ENCODE measurements at places on chromosomes 13 and 19.

DNA sequence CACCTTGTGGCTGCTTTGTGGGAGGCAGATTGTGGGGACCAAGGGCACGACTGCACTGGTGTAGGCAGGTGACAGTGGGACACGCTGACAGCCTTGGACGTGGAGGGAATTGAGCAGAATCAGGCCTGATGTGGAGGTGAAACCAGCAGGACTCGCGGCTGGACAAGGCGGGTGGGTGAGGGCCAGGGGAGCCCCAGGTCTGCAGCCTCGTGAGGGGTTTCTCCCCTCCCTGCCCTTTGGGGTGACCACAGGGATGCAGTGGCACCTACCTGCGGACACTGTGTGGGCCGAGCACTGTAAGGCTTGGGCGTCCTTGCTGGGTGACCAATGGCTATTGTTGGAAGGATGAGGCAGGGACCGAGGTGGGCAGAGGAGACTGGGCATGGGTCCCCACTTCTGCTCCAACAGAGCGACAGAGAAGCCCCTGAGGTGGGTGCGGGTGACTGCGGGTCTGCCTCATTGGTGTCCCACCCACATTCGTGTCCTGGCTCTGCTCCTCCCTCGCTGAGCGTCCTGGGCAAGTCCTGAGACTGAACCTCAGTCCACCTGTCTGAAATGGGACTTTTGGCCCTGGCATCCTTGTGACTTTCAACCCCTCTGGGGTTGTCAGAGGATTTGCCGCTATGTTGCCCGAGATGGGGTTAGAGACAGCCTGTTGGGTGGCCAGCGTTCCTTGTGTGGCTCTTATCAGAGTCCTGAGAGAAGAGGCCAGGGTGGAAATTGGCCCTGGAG, 30.5 kb downstream of the DNM2 start:
- DNase-seq = no peak

DNA sequence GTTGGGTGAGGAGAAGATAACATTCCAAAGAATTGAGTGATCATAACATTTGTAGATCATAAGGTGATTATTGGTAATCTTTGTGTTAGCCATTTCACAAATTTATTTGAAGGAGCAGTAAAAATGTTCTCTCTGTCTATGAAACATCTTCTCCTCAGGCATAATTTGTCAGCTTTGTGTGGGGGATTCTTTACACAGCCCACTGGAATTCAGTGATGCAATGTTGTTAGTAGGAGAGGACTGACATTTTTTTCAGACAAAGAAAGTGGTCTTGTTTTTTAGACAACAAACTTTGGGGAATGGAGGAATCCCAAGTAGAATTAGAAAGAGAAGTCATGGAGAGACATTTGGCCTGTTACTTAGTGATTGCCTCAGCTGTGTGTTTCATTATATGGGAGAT, 100.3 kb downstream of the ITGBL1 start:
- no peak for DNase-seq

DNA sequence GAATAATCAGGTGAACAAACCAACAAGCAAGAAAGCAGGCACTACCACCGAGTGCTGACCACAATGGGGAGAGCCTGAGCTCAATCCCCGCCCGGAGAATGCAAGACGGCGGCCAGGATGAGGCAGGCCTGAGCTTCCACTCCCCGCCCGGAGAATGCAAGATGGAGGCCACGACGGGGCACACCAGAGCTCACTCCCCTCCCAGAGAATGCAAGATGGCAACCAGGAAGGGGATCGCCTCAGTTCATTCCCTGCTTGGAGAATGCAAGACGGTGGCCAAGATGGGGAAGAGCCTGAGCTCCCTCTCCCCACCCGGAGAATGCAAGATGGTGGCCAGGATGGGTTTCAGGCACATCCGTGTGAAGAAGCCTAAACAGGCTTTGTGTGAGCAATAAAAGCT, 24.7 kb upstream of the MIER2 start:
- no peak for DNase-seq

DNA sequence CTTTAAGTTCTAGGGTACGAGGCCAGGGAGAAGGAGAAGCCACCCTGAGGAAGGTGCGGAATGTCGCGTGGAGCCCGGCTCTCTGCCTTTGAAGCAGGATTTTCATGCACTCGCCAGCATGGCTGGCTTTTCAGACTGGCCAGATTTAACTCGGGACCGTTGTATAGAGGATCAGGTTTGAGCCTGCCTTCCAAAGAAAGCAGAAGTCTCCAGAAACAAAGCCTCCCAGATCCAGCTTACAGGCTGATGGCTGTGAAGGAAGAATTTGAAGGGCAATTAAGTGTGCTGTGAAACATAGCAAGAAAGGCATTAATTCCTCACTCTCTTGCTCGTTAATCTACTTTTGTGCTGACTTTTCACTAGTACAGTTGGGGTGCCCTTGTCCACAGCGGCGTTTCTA, 140.2 kb downstream of the SOX1 start:
- no peak for DNase-seq

GRCh38 chr19:32363632-32364031, 18.2 kb downstream of the ZNF507 start:
- no peak for DNase-seq

DNA sequence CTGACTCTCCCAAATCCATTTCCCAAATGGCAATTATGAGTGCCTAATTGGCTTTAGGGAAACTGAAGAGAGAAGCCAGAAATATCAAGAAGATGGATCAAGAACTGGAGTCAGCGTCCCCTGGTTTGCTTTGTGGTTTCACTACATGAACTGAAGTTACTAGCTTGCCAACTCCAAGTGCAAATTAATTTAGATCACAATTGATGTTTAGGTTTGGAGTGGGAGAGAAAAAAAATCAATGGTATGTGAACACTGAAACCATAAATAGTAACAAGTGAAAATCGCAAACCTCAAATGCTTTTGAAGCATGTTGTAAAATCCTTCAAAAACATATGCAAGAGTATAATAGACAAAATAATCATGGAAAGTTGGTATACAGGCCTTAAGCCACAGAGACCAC, 1528.6 kb upstream of the SLC10A2 start:
- no peak for DNase-seq

DNA sequence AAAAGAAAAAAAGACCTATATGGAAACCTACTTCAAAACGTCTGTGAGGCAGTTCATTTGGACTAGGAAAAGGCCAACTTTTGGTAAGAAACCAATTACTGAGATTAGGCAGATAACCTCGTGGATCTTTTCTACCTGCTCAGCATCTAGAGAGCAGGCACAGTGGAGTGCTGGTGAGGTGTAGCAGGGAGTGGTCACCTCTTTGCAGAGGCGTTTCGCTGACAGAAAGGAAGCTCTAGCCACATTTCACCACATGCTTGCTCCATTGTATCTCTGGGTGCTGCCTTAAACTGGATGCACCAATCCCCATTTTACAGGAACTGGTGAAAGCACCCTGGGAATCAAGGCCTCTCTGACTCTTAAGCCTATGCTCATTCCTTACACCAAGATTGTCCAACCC, 360.5 kb downstream of the LIG4 start:
- DNase-seq = no peak

DNA sequence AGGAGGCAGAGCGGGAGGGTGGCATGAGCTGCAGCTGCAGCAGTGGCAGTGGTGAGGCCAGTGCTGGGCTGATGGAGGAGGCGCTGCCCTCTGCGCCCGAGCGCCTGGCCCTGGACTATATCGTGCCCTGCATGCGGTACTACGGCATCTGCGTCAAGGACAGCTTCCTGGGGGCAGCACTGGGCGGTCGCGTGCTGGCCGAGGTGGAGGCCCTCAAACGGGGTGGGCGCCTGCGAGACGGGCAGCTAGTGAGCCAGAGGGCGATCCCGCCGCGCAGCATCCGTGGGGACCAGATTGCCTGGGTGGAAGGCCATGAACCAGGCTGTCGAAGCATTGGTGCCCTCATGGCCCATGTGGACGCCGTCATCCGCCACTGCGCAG, 2.0 kb downstream of the EGLN2 start:
- DNase-seq = no peak

DNA sequence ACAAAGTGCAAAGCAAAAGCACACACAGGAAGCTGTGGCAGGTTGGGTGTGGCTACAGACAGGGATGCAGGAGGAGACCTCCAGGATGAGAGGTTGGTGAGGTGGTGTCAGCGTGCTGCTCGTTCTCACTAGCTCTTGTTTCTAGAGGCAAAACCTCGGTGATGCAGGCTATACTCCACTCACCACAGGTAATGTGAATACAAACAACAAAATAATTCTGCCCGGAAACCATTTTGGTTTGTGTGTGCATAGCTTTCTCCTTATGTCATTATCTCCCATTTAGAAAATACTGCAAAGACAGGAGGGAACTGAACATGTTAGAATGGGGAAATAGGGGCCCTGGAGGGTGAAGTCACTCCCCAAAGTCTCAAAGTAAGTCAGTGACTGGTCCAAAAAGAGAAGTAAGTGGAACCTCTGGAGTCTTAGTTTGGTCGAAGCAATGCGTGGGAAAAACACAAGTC, 9.4 kb downstream of the LCP1 start:
- no peak for DNase-seq

DNA sequence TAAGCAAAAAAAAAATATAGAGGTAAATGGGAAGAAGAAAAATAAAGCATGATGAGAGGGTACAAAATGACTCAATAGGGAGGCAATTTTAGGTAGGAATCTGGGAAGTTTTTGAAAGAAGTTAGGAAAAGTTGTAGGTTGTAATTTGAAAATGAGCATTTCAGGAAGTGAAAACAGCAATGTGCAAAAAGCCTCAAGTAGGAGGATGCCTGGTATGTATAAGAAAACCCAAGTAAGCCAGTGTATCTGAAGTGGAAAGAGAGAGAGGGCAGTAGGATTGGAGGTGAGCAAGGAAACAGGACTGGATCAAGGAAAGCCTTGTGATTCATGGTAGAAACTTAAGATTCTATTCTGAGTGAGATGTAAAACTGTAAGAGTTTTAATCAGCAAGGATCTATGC, 121.6 kb upstream of the SPRY2 start:
- DNase-seq = no peak

DNA sequence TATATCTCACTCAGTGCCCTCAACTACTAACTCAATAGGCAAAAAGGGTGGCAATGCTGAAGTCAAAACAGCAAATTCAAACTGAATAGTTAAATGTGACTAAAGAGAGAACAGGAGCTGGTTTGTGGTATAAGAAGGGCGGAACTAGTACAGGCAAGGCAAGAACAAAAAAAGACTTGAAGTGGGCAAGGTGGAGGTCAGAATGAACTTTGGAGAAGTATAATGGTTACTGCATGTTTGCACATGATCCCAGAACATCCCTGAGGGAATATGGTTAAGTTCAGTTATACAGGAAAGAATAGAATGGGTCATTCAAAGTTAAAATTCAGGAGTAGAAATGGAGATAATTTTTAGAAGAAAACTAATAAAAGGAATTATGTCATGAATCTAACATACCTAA, 85.5 kb downstream of the DIAPH3 start:
- DNase-seq = no peak

- DNase-seq = no peak
These were observed 39.6 kb downstream of the CYP2B6 start for GRCh38 chr19:41030651-41031050.

DNA sequence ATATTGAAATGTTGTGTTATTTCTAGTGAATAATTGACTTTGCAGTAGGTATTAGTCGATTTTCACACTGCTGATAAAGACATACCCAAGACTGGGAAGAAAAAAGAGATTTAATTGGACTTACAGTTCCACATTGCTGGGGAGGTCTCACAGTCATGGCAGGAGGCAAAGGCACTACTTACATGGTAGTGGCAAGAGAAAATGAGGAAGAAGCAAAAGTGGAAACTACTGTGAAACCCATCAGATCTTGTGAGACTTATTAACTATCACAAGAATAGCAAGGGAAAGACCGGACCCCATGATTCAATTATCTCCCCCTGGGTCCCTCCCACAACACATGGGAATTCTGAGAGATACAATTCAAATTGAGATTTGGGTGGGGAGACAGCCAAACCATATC, 9.9 kb upstream of the C5AR2 start:
- no peak for DNase-seq

- no peak for DNase-seq
These were observed 36.6 kb downstream of the PDS5B start for GRCh38 chr13:32622827-32623226.

DNA sequence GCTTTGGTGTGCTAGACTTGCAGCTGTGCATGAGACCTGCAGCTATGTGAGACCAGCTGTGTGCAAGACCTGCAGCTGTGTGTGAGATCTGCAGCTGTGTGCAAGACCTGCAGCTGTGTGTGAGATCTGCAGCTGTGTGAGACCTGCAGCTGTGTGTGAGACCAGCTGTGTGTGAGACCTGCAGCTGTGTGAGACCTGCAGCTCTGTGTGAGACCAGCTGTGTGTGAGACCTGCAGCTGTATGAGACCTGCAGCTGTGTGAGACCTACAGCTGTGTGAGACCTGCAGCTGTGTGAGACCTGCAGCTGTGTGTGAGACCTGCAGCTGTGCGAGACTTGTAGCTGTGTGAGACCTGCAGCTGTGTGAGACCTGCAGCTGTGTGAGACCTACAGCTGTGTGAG, 6.7 kb upstream of the DCUN1D2 start:
- no peak for DNase-seq

GRCh38 chr19:30883071-30883470, 466.2 kb downstream of the TSHZ3 start:
- DNase-seq = no peak

Measured in GM19239 (cell line).